ENCODE measurements at places on chromosomes 6 and 20.

GRCh38 chr6:157430834-157431233 lies 49.8 kb downstream of the ZDHHC14 start:
- DNase-seq = no peak

DNA sequence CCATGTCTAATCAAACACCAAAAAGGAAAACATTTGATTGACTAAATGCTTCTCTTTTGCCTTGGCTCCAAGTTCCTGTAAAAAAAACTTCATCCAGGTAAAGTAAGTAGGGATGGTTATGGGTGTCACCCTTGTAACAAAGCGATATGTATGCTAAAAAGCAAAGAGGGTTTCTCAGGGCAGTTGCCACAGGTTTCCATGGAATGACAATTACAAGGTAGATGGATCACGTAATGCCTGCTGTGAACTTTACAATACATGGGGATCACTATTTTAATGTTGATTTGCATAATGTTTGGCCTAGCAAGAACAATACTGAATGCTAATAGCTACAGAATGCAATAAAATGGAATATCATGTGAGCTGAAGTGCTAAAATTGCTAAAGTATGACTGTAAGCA lies 2.9 kb upstream of the BMP2 start:
- DNase-seq = no peak

DNA sequence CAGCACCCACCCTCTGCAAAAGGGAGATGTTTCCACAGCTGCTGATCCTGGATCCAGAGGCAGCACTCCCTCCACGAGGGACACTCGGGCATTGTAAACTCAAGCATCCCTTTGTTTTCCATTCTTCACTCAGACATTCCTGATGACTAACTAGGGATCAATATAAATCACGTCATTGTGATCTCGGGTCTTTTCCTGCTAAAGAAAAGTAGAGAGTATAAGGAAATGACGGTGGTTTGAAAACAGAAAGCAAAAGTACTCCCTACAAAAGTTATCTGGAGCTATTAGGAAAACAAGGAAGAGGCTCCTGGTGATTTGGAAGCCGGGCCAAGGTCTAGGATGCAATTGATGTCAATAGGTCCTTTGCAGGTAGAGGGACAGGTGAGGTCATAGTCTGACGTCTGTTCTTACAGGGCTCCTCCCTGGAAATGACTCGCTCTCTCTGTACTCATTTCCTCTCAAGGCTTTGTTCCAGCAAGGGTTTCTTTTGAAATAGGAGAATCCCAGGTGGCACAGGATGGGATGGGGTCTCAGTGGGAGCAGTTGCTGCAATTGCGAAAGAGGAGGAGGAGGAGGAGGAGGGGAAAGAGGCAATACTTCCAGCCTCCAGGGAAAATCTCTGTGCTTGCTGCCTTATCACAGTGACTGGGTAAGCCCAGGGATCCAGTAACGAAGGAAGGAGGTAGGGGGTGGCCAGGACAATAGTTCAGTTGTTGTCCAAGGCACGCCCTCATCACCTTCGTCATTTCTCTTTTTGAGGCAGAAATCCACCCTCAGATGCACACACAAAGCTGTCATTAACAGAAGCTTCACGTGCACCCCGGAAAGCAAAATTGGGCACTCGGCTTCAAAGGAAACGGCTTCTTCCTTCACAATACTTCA lies 222.8 kb downstream of the LY86 start:
- no peak for DNase-seq

- DNase-seq = peak; percentile 47
Observed at GRCh38 chr20:19889011-19889953, 127.9 kb upstream of the NAA20 start.

DNA sequence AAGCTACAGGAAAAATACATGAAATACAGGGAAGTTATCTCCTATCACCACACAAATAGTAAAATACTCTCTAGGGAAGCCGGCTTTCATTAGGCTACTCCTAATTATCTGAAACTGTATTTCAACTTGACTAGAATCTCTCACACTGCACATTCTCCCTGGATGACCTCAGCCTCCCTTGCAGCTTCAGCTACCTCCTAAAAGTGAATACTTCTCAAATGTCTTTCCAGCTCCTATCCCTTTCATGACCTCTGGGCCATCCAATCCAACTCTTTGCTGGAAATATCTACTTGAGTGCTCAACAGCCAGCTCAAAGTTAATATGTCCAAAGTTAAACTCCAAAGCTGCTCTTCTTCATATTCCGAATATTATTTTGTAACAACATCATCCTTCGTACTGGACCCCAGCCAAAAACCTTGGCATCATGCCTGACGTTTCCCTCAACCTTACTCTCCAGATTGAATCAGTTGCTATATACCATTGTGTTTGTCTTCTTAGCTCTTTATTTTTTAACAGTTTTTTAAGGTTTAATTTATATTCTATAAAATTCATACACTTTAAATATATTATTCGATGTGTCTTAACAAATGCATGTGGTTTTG lies 29.4 kb upstream of the KIF6 start:
- no peak for DNase-seq

- no peak for DNase-seq
Observed at GRCh38 chr6:21149470-21149869, 444.1 kb upstream of the SOX4 start.

GRCh38 chr6:143675946-143676345 lies 1.8 kb upstream of the PHACTR2 start:
- no peak for DNase-seq

- DNase-seq = no peak
Observed at GRCh38 chr6:132659082-132659481, at the start of gene TAAR1. Gene TAAR1, minus strand, starts transcription at chr6:132659182. Its CDS starts 13,179 bp downstream, at chr6:132646003.

GRCh38 chr6:80457439-80457933 lies 351.0 kb downstream of the BCKDHB start:
- DNase-seq = peak; percentile 57

GRCh38 chr6:105797286-105797979 lies 288.7 kb upstream of the PRDM1 start:
- DNase-seq = no peak

DNA sequence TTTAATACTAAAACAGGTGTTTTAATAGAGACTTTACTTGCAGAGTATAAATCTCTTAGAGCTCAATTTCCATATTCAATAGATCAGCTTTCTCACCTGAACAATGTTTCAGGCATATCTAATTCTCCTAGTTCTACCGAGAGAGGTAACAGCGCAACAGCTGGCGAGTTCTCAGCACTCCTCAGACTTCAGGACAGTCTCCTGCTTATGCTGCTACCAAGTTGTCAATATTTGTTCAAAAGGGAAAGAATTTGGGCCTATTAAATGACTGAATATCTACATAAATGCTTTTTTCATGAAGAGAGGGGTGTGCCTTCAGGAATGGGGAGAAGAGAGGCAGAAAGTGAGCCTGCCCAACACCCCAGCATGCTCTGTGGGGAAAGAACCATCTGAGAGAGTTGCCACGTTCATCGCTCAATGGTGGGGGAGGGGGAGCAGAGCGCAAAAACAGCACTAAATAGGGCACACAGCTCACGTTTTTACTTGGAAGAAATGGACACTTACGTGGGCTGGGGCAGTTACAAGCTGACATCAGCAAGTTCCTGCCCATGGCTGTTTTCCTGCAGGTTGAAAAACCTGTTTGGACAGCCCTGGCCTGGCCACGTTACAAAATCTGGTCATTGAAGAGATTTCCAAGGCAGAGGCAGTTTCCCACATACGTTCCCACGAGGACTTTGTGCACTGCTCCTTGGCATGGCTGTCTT lies 38.0 kb downstream of the EZR start:
- DNase-seq = no peak

GRCh38 chr6:4973982-4974745 lies 29.7 kb downstream of the RPP40 start:
- DNase-seq = peak; percentile 30

DNA sequence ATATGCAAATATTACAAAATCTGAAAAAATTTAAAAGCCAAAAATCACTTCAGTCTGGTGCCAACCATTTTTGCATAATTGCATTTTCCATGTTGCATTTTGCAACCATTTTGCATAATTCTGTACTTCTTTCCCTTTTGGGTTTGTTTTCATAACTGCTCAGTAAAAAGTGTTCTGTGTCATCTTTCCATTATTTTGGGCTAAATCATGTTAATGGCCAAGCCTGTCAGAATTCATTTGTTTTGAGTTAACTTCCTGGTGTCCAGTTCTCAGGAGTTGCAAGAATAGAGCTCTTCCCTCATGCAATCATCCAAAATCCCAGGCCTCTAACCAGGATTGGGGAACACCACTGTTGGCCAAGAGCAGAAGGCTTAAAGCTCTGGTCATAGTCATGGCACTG lies 133.6 kb downstream of the MTHFD1L start:
- no peak for DNase-seq

Data from C1 segment of cervical spinal cord (tissue), 14 donors.